ENCODE measurements at places on chromosomes 5 and 9.

- DNase-seq: no peak
Measured at GRCh38 chr5:120405286-120405864, 58.7 kb upstream of the PRR16 start.

DNA sequence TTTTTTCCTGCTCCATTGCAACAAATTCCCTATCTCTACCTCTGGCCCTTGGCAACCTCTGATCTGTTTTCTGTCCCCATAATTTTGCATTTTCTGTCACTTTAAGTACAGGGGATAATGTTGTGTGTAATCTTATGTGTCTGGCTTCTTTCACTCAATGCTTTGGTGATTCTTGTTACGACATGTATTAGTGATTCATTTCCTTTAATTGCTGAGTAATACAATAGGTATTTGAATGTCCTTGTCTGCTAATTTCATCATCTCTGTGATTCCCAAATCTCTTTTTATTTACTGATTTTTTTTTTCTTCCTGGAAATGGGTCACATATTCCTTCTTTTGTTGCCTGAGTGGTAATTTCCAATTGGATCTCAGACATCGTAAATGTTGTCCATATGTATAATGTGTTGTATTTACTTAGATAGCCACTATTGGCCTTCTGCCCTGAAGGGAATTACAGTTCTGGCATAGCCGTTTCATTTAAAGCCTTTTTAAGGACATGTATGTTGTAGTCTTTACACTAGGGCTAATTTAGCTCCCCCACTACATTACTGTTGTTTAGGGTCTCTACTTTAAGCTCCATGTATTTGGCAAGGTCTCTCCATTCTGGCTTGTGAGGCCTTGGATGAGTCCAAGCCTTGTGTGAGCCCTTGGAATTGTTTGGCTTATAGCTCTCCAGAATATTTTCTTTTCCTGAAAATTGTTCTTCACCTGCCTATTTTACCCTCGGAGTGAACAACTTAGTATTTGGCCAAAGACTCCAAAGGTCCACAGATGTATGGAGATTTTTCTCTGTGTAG, 683.8 kb downstream of the LRRC70 start:
- DNase-seq: no peak

GRCh38 chr9:14131356-14132088, 182.4 kb downstream of the NFIB start:
- no peak for DNase-seq

DNA sequence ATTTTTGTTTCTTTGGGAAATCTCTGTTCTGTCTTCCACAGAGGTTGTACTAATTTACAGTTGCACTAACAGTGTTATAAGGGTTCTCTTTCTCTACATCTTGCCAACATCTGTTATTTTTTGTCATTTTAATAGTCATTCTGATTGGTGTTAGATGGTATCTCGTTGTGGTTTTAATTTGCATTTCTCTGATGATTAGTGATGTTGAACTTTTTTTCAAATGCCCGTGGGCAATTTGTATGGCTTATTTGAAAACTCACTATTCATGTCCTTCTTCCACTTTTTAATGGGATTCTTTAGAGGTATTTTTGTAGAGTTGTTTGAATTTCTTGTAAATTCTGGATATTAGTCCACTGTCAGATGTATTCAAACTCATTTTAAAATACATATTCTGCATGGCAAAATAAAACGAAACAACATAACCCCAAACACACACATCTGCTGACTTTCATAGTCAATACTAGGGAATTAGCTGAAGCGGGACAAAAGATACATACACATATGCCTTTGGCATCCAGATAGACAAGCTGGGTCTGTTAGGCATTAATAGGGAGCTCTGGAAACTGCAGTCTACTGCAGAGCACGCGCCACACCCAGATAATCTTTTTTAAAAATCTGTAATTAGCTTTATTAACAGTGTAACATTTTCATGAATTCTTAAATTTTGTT, 5.8 kb upstream of the SPATA31C2 start:
- no peak for DNase-seq

DNA sequence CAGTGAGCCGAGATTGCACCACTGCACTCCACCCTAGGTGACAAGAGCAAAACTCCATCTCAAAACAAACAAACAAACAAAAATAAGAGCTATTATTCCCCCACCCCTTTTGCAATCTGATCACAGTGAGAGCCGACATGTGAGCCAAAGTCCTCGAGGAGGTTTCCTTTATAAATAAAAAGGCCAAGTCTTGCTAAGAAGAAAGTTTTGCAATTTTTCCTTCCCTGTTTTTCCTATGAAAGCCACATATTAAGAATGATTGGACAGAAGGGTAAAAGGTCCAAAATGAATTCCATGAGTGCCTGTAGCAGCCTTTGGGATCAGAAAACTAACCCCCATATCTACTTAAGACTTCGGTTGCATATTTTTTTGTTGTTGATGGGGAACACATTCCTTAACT, 179.7 kb downstream of the TSSK1B start:
- no peak for DNase-seq

DNA sequence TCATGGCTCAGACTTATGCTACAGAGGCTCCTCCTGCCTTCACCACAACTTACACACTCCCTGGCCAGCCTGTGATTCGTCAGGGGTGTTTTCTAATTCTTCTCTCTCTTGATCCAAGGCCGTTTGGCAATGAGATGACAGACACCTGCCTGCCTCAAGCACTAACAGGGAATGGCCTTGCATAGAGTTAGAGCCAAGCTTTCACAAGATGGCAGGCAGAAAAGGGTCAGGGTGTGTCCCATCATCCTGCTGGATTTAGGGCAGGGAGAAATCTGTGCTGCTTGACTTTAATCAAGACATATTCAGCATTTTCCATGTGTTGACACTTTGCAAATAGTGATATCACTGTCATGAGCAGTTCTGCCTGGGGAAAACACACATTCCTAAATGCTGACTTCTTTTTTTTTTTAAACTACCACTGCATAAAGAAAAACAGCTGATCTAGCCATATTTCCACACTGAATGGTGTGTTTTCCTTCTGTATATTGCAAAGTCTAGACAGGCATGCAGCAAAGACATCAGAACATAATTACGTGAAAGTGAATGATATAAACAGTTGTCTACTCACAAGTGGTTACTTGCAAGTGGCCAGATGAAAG, 95.0 kb upstream of the SLC25A48 start:
- DNase-seq: no peak
